Osteocyte (in vitro differentiated cells): ENCODE measurements at places on chromosomes 13 and 19. TPM values are rescaled to one million over a fixed set of nuclear protein-coding genes. Genes with fewer than 3 reads are reported as not detected.

DNA sequence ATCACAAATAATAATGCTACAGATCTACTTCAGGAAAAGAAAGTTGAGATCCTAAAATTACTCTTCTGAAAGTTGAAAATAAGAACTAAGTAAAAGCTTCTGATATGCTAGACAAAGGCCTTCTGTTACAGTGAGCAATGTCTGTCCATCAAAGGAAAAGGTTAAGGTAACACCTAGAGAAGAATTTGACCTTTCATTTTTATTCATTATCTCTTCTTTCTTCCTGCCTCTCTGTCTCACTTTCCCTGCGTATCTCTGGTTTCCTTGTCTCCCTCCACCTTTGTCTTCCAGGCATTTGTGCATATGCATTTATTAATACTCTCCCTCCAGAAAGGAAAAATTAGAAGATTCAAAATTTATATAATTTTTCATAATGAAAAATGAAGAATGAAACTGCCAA, 49.0 kb downstream of the ZAR1L start:
- no peak for DNase-seq
- H3K4me3 ChIP-seq = no peak overlapping the region
- H3K27me3 ChIP-seq = no peaks in the 10 kb centered on the region
- H3K4me1 ChIP-seq = peaks cover 22% of the 10 kb centered on the region

GRCh38 chr13:36345438-36346221, 564 bp downstream of the SPART start:
- no peaks in the 10 kb centered on the region for H3K36me3 ChIP-seq
- DNase-seq = peak; percentile 87
- H3K4me3 ChIP-seq = peak overlapping the region; percentile 89
- peaks cover 38% of the 10 kb centered on the region for H3K4me1 ChIP-seq

GRCh38 chr19:49894879-49895565, 1.7 kb downstream of the IL4I1 start:
- peaks cover 13% of the 10 kb centered on the region for H3K4me1 ChIP-seq
- no peak overlapping the region for H3K4me3 ChIP-seq
- no peak for DNase-seq
- no peaks in the 10 kb centered on the region for H3K36me3 ChIP-seq
- H3K27me3 ChIP-seq = peaks cover 6% of the 10 kb centered on the region

DNA sequence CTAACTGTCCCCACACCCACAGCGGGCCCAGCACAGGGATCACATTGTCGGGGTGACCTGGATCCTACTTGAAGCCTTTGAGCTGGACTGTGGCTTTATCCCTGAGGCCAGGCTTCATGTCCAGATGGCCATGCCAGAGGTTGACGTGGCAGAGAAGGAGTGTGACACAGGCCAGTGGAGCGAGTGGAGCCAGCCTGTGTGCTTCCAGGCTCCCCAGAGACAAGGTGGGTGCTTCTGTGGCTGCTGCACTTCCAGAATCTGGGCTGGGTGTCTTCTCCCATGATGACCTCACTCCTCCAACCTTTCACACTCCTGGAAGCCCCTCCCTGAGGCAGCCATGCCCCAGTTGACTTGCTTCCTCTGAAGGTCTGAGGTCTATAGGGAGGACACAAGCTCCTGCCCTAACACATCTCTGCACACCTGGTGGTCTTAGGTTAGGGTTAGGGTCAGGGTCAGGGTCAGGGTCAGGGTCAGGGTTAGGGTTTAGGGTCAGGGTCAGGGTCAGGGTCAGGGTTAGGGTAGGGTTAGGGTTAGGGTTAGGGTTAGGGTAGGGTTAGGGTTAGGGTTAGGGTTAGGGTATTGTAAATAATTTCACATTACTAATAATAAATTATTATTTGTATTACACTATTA, 13.1 kb upstream of the MZF1 start:
- DNase-seq = no peak
- no peak overlapping the region for H3K4me3 ChIP-seq
- no peak overlapping the region for H3K27ac ChIP-seq
- H3K4me1 ChIP-seq = peaks cover 2% of the 10 kb centered on the region
- no peaks in the 10 kb centered on the region for H3K27me3 ChIP-seq

GRCh38 chr13:86368924-86369323, 569.7 kb upstream of the SLITRK6 start:
- H3K4me3 ChIP-seq = no peak overlapping the region
- H3K27me3 ChIP-seq = peaks cover 3% of the 10 kb centered on the region
- no peaks in the 10 kb centered on the region for H3K4me1 ChIP-seq
- H3K27ac ChIP-seq = no peak overlapping the region
- DNase-seq = no peak

- H3K4me3 ChIP-seq = no peak overlapping the region
- peaks cover 18% of the 10 kb centered on the region for H3K36me3 ChIP-seq
- peaks cover 66% of the 10 kb centered on the region for H3K4me1 ChIP-seq
- H3K27ac ChIP-seq = no peak overlapping the region
Observed at GRCh38 chr19:42274065-42274682, 5.1 kb downstream of the CIC start.

DNA sequence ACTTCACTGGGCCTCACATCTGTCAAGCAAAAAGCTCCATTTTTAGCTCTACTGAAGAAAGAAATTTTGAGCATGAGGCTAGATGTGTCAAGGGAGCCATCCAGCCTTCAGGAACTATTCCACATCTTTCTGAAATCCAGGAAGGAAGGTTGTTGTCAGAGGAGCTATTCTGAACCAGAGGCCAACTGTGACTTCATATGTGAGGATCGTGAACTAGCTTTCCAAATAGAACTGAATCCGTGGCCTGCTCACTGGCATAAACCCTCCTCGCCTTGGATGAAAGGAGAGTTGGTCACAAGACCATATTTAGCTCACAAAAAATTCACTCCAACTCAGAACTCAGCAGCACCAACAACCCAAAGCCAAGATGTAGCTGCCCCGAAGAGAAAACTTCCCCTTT, 195.8 kb downstream of the FOXO1 start:
- no peaks in the 10 kb centered on the region for H3K4me1 ChIP-seq
- DNase-seq = no peak
- no peak overlapping the region for H3K4me3 ChIP-seq
- H3K27me3 ChIP-seq = no peaks in the 10 kb centered on the region
- H3K27ac ChIP-seq = no peak overlapping the region

The RASAL3 gene
- total RNA-seq = not detected in 2 replicates
